Stimulated activated CD8-positive, alpha-beta memory T cell treated with anti-CD3 and anti-CD28 coated beads, Interleukin-15, amount 100 ng/mL, for 4 hours (primary cell): ENCODE measurements at places on chromosomes 1 and 21.

GRCh38 chr1:69585666-69586065, 17.9 kb downstream of the LRRC7 start:
- DNase-seq = no peak

GRCh38 chr1:77386276-77386675, 104.5 kb downstream of the AK5 start:
- DNase-seq = no peak

DNA sequence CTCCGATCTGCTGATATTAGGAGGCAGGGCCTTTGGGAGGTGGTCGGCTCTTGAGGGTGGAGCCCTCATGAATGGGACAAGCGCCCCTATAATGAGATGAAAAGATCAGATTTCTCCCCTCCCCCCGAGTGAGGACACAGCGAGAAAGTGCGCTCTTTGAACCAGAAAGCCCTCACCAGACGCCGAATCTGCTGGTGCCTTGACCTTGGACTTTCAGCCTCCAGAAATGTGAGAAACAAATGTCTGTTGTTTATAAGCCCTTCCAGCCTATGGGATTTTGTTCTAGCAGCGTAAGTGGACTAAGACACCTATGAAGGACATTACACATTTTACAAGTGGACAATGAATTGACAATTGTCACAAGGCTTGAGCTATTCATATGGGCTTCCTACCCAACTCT, 80.2 kb downstream of the RIPK4 start:
- no peak for DNase-seq

DNA sequence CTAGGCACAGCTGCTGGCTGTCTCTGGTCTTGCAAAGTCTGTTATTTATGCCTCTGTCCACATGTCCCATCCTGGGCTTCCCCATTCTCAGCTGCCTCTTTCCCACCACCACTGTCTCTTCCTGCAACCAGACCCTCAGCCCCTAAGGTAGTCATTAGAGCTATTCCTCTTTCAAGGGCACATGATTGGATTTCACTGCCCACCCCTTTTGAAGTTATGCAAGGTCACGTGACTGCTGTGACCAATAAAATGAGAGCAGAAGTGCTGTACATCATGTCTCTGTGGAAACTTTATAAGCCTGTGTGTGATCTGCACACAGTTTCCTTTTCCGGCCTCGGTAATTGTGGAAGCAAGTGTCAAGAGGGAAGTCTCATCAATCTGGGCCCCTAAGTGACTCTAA, 136.6 kb upstream of the HMGB4 start:
- DNase-seq = no peak

DNA sequence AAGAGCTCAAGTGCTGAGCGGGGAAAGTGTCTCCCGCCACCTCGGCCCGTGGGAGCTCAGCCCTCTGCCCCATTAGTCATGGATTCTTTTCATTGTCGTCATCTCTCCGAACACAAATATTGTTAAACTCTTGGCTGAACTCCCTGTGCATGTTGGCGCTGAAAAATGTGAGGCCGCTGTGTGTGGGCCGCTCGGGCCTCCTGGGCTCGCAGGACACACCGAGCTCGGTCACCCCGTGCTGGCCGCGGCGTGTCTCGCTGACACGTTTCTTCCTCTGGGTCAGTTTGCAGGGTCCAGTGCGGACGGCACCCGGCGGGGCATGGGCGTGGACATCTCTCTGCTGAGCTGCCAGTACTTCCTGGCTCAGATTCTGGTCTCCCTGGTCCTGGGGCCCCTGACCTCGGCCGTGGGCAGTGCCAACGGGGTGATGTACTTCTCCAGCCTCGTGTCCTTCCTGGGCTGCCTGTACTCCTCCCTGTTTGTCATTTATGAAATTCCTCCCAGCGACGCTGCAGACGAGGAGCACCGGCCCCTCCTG, 25.6 kb downstream of the SLC45A1 start:
- DNase-seq = no peak

GRCh38 chr1:233328142-233328921, 808 bp downstream of the MAP3K21 start:
- DNase-seq = no peak

DNA sequence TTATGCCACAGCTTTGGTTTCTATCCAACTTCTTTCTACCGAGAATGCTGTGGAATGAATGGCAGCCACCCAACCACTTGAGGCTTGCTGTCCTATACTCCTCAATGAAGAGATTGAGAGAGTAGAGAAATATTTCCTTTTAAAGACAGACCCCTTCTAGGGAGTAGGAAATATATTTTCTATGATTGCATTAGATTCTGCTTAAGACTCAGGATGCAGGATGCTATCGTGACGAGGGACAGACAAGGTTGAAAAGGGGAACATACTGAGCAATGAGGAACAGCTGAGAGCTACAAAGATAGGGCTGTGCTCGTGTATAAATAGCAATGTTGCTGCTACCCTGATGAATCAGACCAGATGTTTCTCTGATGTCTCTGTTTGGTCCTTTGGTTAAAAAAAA, 7.1 kb upstream of the RASAL2 start:
- no peak for DNase-seq

- no peak for DNase-seq
Observed at GRCh38 chr1:30330644-30331043, 392.7 kb downstream of the MATN1 start.

DNA sequence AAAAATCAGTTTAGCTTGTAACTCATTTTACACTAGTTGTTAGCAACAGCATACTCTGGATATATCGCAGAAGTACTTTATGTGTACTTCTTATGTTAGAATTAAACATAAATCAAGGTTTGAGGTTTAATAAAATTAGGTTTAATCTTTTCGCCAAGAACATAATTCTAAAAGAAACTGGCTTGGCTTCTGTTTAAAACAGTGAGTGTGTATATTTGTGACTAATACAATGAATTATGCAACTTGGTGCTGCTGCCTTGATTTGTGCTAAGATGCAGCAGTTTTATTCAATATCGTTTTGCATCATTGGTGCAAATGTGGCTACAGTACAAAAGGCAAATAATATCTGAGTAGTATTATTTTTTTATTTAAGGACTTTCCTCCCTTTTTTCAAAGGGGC, 44.8 kb downstream of the USP25 start:
- no peak for DNase-seq

GRCh38 chr1:183931646-183932271, 105.8 kb downstream of the COLGALT2 start:
- DNase-seq = no peak

DNA sequence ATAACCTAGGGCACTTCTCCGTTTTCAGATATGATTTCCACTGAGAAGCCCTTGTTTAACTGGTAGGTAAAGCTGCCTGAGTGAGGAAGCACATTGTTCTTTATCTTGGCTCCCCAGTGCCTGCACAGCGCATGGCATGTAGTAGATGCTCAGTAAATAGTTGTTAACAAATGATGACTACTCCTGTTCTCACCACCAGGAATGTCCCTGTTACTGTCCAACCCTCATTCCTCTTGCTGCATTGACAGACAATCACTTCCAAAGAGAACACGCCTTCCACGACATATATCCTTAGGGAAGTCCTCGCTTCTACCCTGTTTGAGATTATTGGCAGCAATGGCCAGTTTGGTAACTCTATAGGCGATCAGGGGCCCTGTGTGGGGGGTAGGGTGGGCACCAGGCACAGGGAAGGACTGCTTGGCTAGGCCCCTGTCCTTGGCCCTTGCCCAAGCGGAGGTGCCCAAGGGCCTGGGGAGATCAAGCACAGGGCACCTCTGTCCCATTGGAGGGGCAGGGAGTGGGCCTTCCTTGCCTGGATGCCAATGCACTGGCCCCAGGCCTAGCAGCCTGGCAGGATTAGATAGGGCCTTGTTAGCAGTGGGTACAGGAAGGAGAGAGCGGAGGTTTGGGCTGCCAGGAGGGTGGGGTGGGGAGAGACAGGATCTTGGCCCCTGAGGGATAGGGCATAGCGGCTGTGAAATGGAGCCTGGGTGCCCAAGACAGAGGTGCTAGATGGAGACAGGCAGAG, 10.2 kb downstream of the NES start:
- no peak for DNase-seq

GRCh38 chr1:61494000-61494399, 230.9 kb downstream of the TM2D1 start:
- no peak for DNase-seq

- no peak for DNase-seq
Observed at GRCh38 chr1:46692811-46693770, 21.4 kb downstream of the TEX38 start.

- DNase-seq = no peak
Observed at GRCh38 chr1:225990705-225991464, 8.3 kb downstream of the SDE2 start.

DNA sequence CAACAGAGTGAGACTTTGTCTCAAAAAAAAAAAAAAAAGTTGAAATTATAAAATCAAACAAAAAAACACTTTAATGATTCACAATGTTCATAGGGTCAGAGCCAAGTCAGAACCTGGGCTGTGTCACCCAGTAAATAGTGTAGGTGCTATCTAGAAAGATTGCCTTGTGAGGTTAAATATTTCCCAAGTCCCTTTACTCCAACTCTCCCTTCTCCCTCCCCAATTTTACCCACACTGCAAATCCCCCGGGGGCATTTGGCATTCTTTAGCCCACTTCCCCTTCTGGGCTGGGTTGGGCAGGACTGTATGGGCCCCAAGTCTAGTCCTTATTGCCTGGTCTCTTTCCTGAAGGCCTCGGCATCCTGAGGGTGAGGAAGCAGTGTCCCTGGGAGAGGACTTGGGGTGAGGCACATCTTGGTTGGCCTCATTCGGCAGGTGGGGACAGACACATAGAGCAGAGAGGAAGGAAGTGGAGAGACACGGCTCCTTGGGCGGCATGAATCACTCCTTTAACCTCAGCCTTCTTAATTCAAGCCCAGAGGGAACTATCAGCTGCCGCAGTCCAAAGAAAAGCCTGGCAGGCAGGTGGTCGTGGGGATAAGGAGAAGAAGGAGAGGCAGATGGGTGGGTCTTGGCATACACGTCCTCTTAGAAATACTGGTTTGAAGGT, 8.2 kb downstream of the ADORA1 start:
- DNase-seq = no peak

DNA sequence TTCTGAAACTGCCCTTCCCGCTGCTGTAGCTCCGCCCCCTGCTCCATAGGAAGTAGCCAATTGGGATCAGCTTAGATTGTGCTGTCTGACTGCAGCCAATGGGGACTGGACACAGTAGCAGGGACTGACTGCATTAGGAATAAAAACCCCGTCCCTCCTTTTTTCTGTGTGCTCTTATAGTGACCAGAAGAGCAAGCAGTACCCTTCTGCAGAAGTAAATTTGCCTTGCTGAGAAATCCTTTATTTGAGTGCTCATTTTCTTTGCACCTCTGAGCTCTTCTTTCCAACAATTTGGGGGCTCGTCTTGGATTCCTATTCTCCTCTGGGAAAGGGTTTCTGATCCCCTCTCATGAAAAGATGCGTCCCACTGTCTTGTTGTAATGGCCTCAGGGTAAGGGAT, 16.2 kb downstream of the OR2L13 start:
- DNase-seq = no peak

- no peak for DNase-seq
Observed at GRCh38 chr1:193791746-193792145, 605.3 kb upstream of the B3GALT2 start.

DNA sequence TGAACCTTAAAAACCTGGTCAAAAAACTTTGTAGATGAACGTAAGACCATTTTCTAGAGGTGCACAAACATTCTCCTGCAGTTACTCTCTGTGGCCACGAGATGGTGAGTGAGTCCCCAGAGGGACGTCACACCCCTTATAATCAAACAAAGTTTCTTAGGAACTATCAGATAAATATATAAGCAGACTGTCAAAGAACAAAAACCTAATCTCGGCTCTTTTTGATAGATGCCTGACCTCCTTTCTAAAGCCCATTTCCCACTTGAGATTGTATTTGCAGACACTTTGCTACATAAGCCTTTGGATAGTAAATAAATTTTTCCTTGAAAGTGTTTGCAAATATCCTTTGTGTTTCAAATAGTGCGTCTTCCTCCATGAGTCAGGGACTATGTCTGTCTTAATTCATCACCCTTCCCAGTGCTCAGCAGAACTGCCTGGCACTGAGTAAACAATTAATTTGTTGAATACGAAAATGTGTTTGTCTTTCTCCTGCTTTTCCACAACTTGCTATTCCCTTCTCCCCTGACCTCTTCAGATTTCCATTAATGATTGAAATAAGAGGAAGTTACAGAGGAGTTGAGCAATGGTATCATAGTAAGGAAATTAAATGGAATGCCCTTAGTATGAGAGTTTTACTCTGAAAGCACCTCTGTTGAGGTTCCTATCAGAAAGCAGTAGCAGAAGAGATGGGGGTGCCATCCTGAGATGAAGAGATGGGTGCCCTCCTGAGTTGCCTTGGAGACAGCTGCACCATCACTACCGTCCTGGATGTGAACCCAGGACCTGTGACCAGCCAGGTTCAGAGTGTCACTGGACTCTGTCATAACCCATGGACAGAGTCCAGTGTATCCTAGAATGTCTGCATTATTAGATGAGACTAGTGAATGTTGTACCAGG, 57.8 kb upstream of the RAVER2 start:
- no peak for DNase-seq

DNA sequence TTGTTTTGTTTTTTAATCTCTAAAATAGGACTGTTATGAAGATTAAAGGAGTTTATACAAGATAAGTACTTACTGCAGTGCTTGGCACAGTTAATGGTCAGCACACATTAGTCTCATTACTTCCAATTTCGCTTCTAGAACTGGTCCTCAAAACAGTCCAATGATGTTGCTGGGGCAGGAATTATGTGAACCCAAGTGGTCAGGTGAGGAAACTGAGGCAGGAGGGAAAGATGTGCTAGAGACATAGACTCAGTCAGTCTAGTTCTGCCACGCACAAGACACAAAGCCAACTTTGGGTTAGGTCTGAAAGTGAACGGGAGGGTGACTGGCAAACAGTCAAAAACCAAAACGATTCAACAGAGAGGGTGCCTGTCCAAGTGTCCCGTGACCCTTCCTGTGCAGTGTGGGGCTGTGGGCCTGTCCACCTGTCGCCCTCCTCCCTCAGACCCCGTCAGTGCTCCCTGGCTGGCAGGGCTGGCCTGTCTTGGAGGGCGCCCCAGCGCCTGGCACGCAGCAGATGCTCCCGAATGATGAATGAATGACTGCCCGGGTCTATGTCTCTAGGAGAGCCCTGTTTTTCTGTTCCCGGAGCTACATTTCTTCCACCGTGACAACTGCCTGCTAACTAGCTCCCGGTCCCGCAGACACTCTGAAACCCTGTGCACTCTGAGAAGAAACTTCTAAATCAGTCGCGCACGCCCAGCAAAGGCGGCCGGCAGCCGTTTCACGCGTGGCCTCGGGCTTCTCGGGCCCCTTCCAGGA, 2.4 kb downstream of the LRP8 start:
- no peak for DNase-seq

DNA sequence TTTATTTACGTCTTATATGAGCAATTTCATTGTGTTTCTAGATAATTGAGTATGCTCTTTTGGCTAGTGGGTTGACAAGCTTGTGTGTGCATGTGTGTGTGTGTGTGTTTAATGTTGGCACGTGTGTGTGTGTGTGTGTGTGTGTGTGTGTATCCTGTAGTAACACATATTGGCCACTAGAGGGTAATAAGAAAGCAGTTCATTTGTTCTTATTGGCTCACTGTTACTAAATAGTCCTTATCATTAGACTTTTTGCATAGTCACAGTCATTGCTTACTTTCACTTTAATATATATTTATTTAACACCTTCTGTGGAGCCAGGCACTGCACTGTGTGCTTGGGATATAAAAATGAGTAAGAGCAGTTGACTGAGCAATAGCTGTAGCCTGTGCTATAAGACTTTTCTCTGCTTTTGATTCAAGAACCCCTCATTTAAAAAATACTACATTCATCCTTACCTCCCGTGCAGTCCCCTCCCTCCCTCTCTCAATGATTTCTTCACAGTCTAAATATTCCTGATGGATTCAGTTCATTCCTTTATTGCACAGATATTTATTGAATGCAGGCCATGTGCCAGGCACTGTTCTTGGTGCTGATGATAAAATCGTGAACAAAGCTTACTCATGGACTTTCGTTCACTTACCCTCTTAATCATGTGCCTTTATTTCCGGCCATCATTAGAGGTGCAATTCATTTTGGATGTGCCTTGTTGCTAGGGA, 96.7 kb downstream of the DYRK1A start:
- no peak for DNase-seq
